ENCODE measurements at places on chromosomes 13 and 19. TPM values are rescaled to one million over a fixed set of nuclear protein-coding genes. Genes with fewer than 3 reads are reported as not detected.

- no peak for DNase-seq
These were observed 1.1 kb upstream of the CHST8 start for GRCh38 chr19:33620611-33621010.

CELF5 gene
- 2.0 TPM for polyA plus RNA-seq

GRCh38 chr19:4577020-4577782 is 17.7 kb upstream of the SEMA6B start:
- DNase-seq = no peak

- DNase-seq = no peak
These were observed 32.4 kb upstream of the EIF3G start for GRCh38 chr19:10152100-10152499.

CBY2 gene
- 1.1 TPM for polyA plus RNA-seq

GRCh38 chr13:81025091-81025490 is 684.2 kb upstream of the SPRY2 start:
- DNase-seq = no peak

LGALS4 gene
- polyA plus RNA-seq = 2.1 TPM

- DNase-seq = no peak
These were observed 2.2 kb downstream of the ZNF100 start for GRCh38 chr19:21765151-21765550.

DNA sequence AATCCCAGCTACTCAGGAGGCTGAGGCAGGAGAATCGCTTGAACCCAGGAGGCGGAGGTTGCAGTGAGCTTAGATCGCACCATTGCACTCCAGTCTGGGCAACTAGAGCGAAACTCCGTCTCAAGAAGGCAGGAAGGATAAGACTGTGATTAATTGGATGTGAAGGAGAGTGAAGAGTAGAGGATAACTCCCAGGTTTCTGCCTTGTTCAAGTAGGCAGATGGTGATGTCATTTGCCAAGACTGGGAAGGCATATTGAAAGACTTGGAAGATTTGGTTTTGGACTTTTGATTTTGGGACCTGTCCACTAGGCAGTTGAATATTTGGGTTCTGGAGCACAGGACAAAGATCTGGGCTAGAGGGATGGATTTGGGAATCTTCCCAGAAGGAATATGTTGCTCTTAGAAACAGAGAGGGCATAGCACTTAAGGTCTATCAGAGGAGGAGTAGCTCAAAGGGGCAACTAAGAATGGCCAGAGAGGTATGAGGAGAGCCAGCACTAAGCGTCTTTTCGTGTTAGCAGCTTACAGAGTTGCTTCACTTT is 20.0 kb downstream of the GARRE1 start:
- DNase-seq = no peak

- no peak for DNase-seq
These were observed 2.7 kb upstream of the RPS15 start for GRCh38 chr19:1435378-1435989.

DNA sequence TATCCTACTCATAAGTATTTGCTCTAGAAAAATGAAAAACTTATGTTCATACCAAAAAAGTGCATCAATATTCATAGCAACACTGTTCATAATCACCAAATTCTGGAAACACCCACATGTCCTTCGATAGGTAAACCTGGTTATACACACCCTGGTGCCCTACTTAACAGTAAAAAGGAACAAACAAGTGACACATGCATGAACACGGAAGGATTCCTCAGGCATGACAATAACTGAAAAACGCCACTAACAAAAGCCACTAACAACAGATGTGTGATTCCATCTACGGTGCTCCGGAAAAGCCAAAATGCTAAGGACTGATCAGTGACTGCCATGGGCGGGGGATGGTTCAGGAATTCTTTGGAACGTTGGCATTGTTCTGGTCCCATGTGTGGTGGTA is 65.5 kb downstream of the STK24 start:
- DNase-seq = no peak

GRCh38 chr19:54189145-54189734 is at the start of gene MBOAT7:
MBOAT7 (minus strand) TSS chr19:54189580; CDS start chr19:54188508, 1,072 bp downstream.
- no peak for DNase-seq

- no peak for DNase-seq
These were observed 22.3 kb downstream of the SHC2 start for GRCh38 chr19:438416-438958.

- DNase-seq = no peak
These were observed 1.7 kb downstream of the UBXN6 start for GRCh38 chr19:4455719-4456475.

DNA sequence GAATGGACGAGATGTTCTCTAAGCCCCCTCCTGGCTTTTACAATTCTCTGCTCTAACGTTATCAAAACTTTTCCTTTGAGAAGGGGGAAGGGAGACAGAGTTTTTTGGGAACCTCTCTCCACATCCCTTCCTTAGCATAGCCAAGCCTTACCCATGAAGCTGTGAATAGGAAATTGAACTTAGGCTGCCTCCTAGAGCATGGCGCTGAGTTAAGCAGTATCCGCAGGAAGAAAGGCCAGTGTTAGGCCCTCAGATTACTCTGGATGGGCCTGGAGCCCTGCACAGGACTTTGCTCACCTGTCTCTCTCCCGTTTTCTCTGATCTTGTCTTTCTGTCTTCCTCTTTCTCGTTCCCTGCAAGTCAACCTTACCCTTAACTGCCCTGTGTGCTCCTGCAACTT is 39.6 kb downstream of the CYP2B6 start:
- no peak for DNase-seq

- no peak for DNase-seq
These were observed 21.9 kb upstream of the SLC35E1 start for GRCh38 chr19:16594131-16594586.

DNA sequence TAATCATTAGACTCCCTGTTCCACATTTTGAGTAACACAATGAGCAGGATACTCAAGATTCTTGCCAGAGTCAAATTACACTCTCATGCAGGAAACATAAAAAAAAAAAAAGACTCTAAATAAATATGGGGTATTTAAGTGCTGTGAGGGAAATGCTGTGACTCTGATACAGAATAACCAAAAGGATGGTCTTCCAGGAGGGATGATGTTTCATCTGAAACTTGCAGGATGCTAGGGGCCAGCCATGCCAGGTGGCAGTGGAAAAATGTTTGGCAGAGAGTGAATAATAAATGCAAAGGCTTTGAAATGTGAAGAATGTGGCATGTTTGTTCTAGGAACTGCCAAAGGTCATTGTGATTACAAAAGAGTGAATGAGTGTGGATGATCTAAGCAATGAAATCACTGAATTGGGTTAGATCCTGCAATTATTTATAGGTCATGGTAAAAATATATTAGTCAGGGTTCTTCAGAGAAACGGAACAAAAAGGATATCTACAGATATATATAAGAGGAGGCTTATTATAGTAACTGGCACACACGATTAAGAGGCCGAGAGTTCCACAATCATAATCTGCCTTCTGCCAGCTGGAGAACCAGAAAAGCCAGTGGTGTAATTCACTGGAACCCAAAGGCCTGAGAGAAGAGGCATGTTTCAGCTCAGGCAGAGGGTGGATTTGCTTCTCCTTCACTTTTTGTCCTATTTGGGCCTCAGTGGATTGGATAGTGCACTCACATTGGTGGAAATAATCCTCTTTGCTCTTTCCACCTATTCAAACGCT is 1832.8 kb upstream of the MIR17HG start:
- DNase-seq = no peak

ZNF738 gene
- polyA plus RNA-seq = 31.8 TPM

DNA sequence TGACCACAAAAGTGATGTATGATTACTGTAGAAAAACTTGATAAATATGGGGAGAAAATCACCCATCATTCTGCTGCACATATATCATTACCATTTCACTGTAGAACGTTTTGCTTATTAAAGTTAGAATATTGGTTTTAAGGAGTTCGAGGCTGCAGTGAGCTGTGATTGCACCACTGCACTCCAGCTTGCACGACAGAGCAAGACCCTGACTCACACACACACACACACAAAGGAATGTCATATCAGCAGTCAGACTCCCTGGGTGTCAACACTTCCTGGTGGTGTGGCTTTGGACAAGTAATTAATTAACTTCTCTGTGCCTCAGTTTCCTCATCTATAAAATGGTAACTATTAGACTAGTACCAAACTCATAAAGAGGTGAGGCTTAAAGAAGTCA is 11.3 kb upstream of the PNMA8A start:
- DNase-seq = no peak

DNA sequence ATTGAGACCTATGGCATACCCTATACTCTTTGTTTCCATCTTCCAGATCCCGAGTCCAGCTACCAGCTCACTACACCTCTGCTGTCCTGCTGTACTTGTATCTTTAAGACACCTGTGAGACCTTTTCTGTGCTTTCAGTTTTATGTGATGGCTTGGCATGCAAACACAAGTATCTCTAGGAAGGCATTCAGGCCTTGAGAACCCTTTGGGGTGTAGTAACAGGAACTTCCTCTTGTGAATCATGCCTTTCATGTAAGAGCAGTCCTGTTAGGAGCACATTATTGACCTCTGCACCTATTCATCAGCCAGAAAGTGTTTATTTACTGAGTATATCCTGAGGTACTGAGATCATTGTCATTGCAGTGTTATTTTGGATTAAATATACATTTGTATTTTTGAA is 87.0 kb upstream of the HTR2A start:
- DNase-seq = no peak

GRCh38 chr19:3034656-3035541 is 5.8 kb upstream of the TLE2 start:
- DNase-seq = no peak

SBSN gene
- polyA plus RNA-seq = 0.04 TPM

DNA sequence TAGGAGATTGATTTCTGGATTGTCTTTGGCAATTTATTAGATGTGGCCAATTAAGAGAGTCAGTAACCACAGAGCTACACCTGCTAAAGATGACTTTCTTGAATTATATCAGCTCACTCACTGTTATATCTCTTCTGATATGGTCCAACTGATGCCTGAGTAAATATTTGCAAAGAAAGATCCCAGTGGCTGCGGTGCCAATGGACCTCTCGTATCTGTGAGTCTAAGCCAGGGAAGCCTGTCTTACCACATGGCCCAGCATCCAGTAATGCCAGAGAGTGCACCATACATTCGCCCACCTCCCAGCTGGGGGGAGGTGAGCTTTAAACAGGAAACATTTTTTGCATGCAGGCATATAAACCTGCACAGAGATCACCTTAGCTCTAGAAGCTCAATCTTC is 82.7 kb upstream of the SLC15A1 start:
- no peak for DNase-seq

- no peak for DNase-seq
These were observed 85.1 kb downstream of the TNFRSF19 start for GRCh38 chr13:23655321-23655720.

- DNase-seq = no peak
These were observed 87.7 kb downstream of the LHFPL6 start for GRCh38 chr13:39515224-39515714.

ZNF610 gene
- 13.6 TPM for polyA plus RNA-seq

GRCh38 chr19:16428372-16429036 is 43.3 kb downstream of the EPS15L1 start:
- DNase-seq = no peak

DNA sequence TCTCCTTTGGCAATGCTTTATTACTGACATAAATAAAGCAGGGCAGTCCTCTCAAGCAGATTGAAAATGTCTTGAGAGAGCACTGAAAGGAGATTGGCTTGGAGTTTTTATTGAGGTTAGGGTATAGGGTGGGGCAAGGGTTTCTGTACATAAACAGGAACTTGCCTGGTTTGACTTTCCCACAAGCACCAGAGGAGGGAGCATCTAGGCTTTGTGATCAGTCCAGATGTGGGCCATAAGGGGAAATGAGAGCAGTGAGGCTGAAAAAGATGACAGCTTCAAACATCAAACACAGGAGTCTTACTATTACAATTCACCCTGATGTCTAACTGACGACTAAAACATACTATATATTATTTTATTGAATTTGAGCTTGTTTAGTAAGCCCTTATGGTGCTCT is 260.9 kb downstream of the MTUS2 start:
- DNase-seq = no peak
